Epithelial cell of alveolus of lung (primary cell): ENCODE measurements at places on chromosomes 3 and 15. TPM values are rescaled to one million over a fixed set of nuclear protein-coding genes. Genes with fewer than 3 reads are reported as not detected.

The CD80 gene
- not detected in 2 replicates for total RNA-seq

The SLC6A1 gene
- not detected in 2 replicates for total RNA-seq

The ROBO1 gene
- 47.8 and 63.2 TPM in 2 replicates for total RNA-seq

The CYP8B1 gene
- total RNA-seq, result not detected in 2 replicates

The CELF6 gene
- 0.72 TPM in 1 of 2 replicates, not detected in the other for total RNA-seq

The ATG3 gene
- total RNA-seq, result 26.4 and 47.7 TPM in 2 replicates

The TKT gene
- 576 TPM in 2 replicates for total RNA-seq

The SERINC4 gene
- total RNA-seq, result not detected in 2 replicates

The CTXN2 gene
- total RNA-seq, result not detected in 2 replicates

The CD47 gene
- 32.2 and 40.6 TPM in 2 replicates for total RNA-seq

The INSYN1 gene
- 0.52 and 2.0 TPM in 2 replicates for total RNA-seq

The GNAT1 gene
- not detected in 2 replicates for total RNA-seq

The GP5 gene
- total RNA-seq, result 0.24 TPM in 1 of 2 replicates, not detected in the other

The HDC gene
- not detected in 2 replicates for total RNA-seq

The RFTN1 gene
- 43.6 and 106 TPM in 2 replicates for total RNA-seq

The CAND2 gene
- 5.0 and 5.7 TPM in 2 replicates for total RNA-seq

The CEP97 gene
- total RNA-seq, result 6.5 and 10.1 TPM in 2 replicates

The RHCG gene
- under 0.01 TPM in 1 of 2 replicates, not detected in the other for total RNA-seq

The PARP15 gene
- total RNA-seq, result under 0.01 TPM in 1 of 2 replicates, not detected in the other

The CIP2A gene
- 6.7 and 16.9 TPM in 2 replicates for total RNA-seq

The CA12 gene
- 10.3 and 10.5 TPM in 2 replicates for total RNA-seq

The STRC gene
- total RNA-seq, result not detected in 2 replicates

The INKA1 gene
- total RNA-seq, result 3.1 and 7.6 TPM in 2 replicates

The BUB1B gene
- 10.3 and 18.2 TPM in 2 replicates for total RNA-seq

The PLSCR1 gene
- 93.7 and 296 TPM in 2 replicates for total RNA-seq

The LRRC28 gene
- 25.2 and 35.9 TPM in 2 replicates for total RNA-seq

The UBE2E2 gene
- total RNA-seq, result 75.6 and 123 TPM in 2 replicates

The ANKDD1A gene
- 1.3 and 8.7 TPM in 2 replicates for total RNA-seq

The P2RY14 gene
- not detected in 2 replicates for total RNA-seq

The CHRNB4 gene
- total RNA-seq, result not detected in 2 replicates

The TEX55 gene
- not detected in 2 replicates for total RNA-seq

The DNAH12 gene
- total RNA-seq, result under 0.01 TPM in 1 of 2 replicates, not detected in the other
